ENCODE measurements at places on chromosomes 11 and 22. TPM values are rescaled to one million over a fixed set of nuclear protein-coding genes. Genes with fewer than 3 reads are reported as not detected.
A peak's percentile ranks its signal among the peaks of the same experiment; 100 is the strongest.

DNA sequence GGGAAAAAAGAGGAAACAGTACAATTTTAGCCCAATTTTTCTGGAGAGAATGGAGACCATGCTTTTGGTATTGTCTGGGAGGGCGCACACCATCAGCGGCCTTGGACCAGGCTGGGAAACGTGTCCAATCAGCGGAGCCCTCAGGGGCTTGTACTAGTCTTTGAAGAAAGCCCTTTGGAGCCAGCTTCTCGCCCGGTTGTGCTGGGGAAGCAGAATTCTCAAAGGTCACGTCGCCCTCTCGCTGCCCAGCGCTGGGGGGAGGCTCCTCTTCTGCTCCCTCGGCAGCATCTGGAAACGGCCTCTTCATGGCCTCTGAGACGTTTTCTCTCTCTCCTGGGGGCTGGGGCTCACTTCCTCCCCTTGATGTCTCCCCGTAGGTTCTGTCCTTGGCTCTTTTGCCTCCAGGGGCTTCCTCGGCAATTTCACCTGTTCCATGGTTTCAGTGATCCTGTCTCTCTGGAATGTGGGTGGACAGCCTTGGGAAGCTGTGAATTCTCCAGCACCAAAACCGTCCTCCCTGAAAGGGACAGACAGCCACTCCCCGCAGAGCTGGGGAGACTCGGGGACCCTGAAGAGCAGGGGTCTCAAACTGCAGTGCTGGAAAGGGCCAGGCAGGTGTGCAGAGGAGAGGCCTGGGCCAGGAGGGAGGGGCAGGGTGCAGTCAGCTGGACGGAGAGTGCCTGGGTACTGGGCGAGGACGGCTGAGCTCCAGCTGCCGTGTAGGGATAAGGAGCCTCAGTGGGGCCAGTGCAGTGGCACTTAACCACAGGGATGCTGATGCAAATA lies 80.2 kb downstream of the RPS6KA4 start:
- H3K4me1 ChIP-seq: peaks cover 1% of the 10 kb centered on the region
- H3K27me3 ChIP-seq: no peaks in the 10 kb centered on the region
- no peaks in the 10 kb centered on the region for H3K36me3 ChIP-seq
- no peak overlapping the region for H3K27ac ChIP-seq

DNA sequence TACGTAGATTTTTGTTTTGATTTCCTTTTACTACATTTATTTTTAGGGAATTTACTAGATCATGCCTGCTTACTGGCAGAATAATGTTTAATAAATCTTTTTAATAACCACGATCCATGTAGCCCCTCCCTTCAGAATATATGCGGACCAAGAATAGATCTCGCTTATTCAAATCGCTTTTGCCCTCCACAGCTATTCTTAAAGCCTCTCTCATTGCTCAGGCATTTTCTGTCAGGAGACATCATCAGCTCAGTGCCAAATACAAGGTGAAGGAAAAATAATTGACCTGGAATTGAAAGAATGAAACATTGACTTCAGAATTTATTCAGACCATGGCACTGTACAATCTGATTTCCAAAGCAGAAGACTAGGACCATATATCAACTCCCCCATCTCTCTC lies 10.0 kb upstream of the JAML start:
- DNase-seq: no peak
- no peak overlapping the region for H3K4me3 ChIP-seq

The ANGPTL5 gene
- total RNA-seq: 17.8 TPM

GRCh38 chr11:61004180-61004611 lies 32.7 kb downstream of the CD6 start:
- H3K27me3 ChIP-seq: no peaks in the 10 kb centered on the region
- peaks cover 16% of the 10 kb centered on the region for H3K4me1 ChIP-seq
- peak overlapping the region; percentile 26 for H3K27ac ChIP-seq
- H3K36me3 ChIP-seq: no peaks in the 10 kb centered on the region
- peak; percentile 81 for DNase-seq

GRCh38 chr11:69501891-69502860 lies 20.7 kb downstream of the LINC01488 start:
- no peak overlapping the region for H3K4me3 ChIP-seq
- peak; percentile 17 for DNase-seq
- H3K36me3 ChIP-seq: no peaks in the 10 kb centered on the region

DNA sequence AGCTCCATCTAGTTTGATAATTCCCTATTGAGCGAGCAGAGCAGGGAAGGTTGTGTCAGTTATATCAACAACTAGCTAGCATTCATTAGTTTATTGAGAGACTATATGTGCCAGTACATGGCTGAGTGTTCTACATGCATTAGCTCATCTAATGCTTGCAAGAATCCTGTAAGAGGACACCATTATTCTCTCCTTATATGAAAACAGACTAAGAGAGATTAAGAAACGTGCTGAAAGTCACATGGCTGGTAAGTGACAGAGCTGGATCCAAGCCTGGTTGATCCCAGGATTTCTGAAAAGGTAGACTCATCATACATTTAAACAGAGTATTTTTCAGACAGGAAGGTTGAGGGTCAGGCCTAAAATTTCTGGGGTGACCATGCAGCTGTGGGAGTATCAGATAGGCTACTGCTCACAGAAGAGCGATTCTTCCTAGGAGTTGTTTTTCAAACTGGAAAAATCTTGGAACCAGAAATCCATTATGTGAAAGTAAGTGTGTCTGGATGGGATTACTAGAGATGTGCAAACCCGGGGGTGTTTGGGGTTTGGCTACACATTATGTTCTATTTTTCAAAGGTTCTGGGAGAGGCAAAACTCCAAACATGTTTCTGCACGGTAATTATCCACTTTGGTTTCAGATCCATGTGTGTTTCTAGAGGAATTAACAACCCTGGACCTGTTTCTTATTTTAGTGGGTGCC lies 213.3 kb downstream of the FAM76B start:
- DNase-seq: no peak
- no peak overlapping the region for H3K4me3 ChIP-seq
- no peaks in the 10 kb centered on the region for H3K27me3 ChIP-seq
- no peaks in the 10 kb centered on the region for H3K36me3 ChIP-seq

- no peaks in the 10 kb centered on the region for H3K36me3 ChIP-seq
- peaks cover 23% of the 10 kb centered on the region for H3K4me1 ChIP-seq
These were observed 30.6 kb downstream of the MCHR1 start for GRCh38 chr22:40709752-40710413.

The CCDC73 gene
- total RNA-seq: 0.95 TPM

DNA sequence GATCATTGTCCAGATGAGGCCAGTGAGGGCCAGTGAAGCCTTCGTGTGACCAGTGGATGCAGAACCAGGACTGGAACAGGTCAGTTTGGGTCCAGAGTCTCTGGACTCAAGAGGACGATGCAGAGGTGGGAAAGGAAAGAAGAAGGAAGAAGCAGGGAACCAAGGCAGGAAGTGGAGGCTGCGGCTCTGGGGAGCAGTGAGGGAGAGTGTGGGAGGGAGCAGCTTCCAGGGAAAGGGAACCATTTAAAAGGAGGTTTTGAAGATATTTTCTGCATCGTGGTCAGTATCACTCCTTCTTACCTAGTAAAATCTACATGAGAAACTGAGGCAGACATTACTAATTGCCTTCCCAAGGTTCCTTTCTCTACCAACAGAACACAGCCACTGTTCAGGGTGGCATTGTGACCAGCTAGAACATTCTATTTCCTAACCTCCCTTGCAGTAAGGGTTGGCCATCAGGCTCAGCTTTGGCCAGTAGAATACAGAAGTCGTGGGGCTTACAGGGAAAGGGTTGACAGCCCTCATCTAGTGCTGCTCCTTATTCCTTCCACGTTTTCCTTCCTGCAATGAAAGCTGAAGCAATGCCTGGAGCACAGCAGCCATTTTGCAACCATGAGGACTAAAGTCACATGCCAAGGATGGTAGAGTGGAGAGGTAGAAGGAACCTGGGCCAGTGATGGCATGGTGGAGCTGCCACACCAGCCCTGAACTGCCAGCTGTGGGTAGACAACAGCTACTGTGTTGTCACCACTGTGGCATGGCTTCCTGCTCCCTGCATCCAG lies 29.1 kb upstream of the LINC01488 start:
- no peaks in the 10 kb centered on the region for H3K36me3 ChIP-seq
- no peak overlapping the region for H3K4me3 ChIP-seq
- H3K4me1 ChIP-seq: no peaks in the 10 kb centered on the region
- DNase-seq: no peak

- no peak for DNase-seq
- H3K27me3 ChIP-seq: no peaks in the 10 kb centered on the region
- no peak overlapping the region for H3K4me3 ChIP-seq
- H3K27ac ChIP-seq: no peak overlapping the region
- H3K36me3 ChIP-seq: no peaks in the 10 kb centered on the region
These were observed 34.3 kb downstream of the PRR5L start for GRCh38 chr11:36330411-36330810.

DNA sequence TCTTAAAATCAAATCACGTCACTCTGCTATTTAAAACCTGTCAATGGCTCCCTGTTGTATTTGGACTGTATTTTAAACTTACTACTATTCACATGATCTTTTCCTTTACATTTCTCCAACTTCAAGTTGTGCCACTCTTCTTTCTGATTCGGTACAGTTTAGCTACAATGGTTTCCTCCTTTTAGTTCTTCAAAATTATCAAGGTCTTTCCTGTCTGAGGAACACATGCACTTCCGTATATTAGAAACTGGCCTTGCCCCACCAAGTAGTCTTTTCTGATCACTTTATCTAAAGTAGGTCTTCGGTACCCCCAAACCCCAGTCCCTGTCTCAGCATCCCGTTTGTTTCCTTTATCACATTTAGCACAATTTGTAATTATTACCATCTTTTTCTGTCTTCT lies 81.8 kb downstream of the MTMR3 start:
- no peaks in the 10 kb centered on the region for H3K27me3 ChIP-seq
- H3K4me3 ChIP-seq: no peak overlapping the region
- no peaks in the 10 kb centered on the region for H3K4me1 ChIP-seq
- no peak for DNase-seq

GRCh38 chr11:115193914-115194801 lies 310.1 kb downstream of the CADM1 start:
- H3K27me3 ChIP-seq: no peaks in the 10 kb centered on the region
- no peak overlapping the region for H3K27ac ChIP-seq
- DNase-seq: no peak

The RIN1 gene
- total RNA-seq: 1.8 TPM

The BRSK2 gene
- 1.5 TPM for total RNA-seq

DNA sequence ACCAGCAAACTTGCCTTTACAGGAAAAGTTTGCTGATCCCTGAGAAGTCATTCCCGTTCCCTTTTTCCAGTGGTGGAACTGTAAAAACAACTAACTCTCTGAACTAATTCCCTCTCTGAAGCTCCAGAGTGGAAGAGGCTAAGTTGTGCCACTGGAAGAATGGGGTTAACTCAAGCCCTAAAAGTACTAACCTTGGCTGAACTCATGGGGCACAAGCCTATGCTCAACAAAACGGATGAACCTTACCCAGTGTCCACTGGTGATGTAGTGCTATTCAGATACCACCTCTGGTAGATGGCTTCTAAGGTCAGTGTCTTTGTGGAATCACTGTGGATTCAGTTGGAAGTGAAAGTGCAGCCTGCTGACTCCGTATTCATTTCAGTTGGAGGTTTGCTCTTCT lies 59.9 kb upstream of the GNAZ start:
- H3K4me1 ChIP-seq: no peaks in the 10 kb centered on the region
- H3K36me3 ChIP-seq: no peaks in the 10 kb centered on the region
- no peak overlapping the region for H3K4me3 ChIP-seq
- no peaks in the 10 kb centered on the region for H3K27me3 ChIP-seq
- DNase-seq: no peak

DNA sequence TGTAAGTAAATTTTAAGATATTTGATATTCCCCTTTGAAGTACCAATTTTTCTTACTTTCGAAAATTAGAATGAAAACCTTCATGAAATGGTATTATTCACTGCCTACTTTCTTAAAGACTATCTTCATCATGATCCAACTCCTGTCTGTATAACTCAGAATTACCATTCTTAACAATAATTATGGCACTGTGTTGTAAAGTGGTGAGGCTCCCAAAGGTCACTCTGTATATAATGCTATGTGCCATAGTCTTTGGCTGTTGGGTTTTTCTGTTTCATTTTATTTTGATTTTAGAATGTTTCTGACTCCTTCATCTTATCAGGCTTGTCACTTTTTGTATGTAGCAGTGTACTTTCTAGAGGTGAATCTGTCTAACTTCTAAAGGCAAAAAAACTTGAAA lies 52.4 kb downstream of the MAML2 start:
- H3K27ac ChIP-seq: no peak overlapping the region
- H3K27me3 ChIP-seq: no peaks in the 10 kb centered on the region
- no peak overlapping the region for H3K4me3 ChIP-seq

- no peak overlapping the region for H3K27ac ChIP-seq
- no peak for DNase-seq
- peaks cover 6% of the 10 kb centered on the region for H3K4me1 ChIP-seq
- no peaks in the 10 kb centered on the region for H3K27me3 ChIP-seq
These were observed 5.6 kb downstream of the INPPL1 start for GRCh38 chr11:72229925-72230763.

DNA sequence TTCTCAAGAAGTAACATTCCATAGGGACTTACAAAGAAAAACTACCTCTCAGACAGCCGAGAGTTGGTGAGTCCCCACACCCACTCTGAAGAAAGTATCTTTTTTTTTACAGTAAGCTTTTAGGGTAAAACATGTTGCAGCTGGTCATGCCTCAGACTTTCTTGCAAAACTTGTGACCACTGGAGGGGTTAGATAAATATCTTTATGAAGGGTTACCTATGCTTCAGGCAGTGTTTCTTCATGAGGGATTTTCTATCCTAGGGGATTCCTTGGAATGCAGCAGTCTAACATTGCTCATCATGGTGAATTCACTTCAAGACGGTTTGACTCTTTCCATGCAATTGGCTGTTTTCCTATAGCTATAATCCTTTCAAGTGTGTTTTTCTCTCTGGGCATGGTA lies 20.8 kb upstream of the SNX19 start:
- no peak for DNase-seq
- H3K36me3 ChIP-seq: no peaks in the 10 kb centered on the region
- H3K27ac ChIP-seq: no peak overlapping the region
- no peaks in the 10 kb centered on the region for H3K4me1 ChIP-seq

GRCh38 chr11:117908959-117909610 lies 20.1 kb downstream of the TMPRSS13 start:
- H3K4me3 ChIP-seq: no peak overlapping the region
- H3K4me1 ChIP-seq: peaks cover 12% of the 10 kb centered on the region
- no peak overlapping the region for H3K27ac ChIP-seq
- H3K27me3 ChIP-seq: no peaks in the 10 kb centered on the region
- no peaks in the 10 kb centered on the region for H3K36me3 ChIP-seq
- DNase-seq: no peak

DNA sequence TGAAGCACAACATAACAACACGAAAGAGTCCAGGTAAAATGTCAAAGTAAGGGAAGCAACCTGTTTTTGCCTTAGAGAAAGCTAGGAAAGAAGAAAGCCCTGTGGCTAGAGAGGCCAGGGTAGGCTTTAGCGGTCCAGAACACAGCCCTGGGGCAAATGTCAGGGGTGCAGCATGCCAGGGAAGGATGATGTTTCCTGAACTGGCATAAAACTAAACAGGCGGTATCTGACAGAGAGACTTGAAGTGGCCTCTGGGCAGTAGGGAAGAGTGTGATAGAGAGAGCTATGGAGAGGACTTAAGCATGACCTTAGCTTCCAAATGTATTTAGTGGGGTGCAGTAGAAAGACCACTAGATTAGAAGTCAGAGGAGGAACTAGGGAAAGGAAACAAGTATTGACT lies 103.5 kb downstream of the KCNC1 start:
- no peaks in the 10 kb centered on the region for H3K27me3 ChIP-seq
- no peak overlapping the region for H3K27ac ChIP-seq
- H3K4me1 ChIP-seq: no peaks in the 10 kb centered on the region
- DNase-seq: no peak
- H3K4me3 ChIP-seq: no peak overlapping the region

All from ovary (tissue), 10 donors.